ENCODE measurements at places on chromosomes 16 and 17.

- peak; percentile 80 for DNase-seq
Measured at GRCh38 chr16:11256661-11257130, 692 bp upstream of the SOCS1 start.

DNA sequence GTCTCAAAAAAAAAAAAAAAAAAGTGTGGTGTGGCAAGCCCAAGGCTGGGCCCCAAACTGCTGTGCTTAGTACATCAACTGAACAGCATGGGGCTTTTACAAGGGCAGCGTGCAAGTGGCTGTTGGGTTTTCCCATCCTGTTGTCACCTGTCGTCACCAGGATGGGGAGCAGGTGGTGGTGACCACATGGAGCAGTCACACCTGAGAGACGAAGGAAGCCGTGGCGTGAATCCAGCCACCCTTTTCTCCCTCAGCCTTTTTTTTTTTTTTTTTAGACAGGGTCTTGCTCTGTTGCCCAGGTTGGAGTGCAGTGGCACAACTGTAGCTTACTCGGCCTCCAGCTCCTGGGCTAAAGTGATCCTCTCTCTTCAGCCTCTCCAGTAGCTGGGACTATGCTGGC lies 4.1 kb upstream of the MRPL58 start:
- DNase-seq = no peak

- DNase-seq = no peak
Measured at GRCh38 chr16:20829536-20829935, 23.2 kb downstream of the REXO5 start.

- DNase-seq = no peak
Measured at GRCh38 chr17:17893801-17894644, 57.2 kb upstream of the SREBF1 start.

DNA sequence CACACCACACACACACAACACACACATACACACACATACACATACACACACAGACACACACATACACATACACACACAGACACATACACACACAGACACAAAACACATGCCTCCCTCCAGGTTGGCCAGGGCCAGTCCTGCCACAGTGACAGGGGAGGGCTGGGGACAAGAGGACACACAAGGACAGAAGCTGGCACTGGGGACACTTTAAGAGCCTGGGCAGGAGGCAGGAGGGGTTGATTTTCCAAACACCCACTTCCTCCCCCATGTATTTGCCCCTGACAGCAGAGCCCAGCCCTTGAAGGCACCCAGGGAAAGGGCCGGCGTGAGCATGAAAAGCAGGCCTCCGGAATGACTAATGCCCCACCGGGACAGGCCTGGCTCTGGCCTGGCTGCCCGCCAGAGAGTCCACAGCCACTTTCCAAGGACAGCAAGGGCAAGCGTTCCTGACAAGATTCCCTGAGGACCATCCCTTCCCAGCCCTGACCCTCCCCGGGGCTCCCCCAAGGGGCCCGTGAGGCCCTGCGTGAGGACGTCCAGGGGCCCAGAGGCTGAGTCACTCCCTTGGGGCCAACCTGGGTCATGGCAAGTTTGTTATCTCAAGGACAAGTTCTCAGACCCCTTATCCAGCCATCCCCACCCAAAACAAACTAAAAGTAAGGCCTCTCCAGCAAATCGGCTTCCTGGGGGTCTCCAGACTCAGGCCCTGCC lies 235.6 kb downstream of the ZNF423 start:
- no peak for DNase-seq

DNA sequence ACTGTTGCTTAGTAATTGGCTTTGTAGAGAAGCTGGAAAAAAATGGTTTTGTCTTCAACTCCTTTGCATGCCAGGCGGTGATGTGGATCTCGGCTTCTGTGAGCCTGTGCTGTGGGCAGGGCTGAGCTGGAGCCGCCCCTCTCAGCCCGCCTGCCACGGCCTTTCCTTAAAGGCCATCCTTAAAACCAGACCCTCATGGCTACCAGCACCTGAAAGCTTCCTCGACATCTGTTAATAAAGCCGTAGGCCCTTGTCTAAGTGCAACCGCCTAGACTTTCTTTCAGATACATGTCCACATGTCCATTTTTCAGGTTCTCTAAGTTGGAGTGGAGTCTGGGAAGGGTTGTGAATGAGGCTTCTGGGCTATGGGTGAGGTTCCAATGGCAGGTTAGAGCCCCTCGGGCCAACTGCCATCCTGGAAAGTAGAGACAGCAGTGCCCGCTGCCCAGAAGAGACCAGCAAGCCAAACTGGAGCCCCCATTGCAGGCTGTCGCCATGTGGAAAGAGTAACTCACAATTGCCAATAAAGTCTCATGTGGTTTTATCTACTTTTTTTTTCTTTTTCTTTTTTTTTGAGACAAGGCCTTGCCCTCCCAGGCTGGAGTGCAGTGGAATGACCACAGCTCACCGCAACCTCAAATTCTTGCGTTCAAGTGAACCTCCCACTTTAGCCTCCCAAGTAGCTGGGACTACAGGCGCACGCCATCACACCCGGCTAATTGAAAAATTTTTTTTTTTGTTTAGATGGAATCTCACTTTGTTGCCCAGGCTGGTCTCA lies 6.2 kb upstream of the TMEM235 start:
- no peak for DNase-seq

GRCh38 chr17:385836-386140 lies 33.2 kb upstream of the RPH3AL start:
- DNase-seq = no peak

DNA sequence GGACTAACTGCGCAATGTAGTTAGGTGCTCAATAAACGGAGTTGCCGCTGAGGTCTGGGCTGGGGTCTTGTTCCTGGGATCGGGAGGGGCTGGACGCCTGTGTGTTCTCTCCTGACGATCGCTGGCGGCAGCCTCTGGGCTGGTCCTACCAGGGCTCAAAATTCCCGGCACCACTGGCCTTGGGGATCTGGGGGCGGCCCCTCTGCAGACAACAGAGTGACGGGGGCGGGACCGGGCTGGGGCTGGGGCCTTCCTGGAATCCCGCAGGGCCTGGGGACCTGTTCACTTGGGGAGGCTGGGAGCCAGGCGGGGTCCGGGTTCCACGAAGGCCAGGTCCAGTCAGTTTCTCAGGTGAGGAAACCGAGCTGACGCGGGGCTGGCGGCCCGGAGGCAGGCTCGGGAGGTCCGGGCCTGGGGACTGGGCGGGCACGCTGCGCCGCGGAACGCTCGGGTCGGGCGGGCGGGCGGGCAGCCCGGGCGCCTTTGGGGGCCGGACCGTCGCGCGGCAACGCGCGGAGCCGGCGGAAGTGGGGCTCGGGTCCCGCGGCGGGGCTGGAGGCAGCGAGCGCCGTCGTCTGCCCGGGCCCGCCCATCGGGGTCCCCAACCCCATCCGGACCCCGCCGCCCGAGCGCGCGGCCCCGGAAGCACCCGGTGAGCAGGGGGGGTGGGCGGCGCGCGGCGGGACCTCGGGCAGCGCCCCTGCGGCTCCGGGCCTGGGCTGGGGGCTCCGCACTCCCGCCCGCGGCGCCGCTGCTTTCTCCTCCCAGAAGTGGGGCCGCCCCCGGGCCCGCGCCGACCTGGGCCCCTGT lies at the start of gene PIGQ:
PIGQ (plus strand) TSS at position 524 of the 810 bp plus-strand sequence. CDS start 4,107 bp downstream, outside the sequence.
- DNase-seq = peak; percentile 80

- DNase-seq = no peak
Measured at GRCh38 chr16:31456988-31457360, 2.3 kb upstream of the ARMC5 start.

DNA sequence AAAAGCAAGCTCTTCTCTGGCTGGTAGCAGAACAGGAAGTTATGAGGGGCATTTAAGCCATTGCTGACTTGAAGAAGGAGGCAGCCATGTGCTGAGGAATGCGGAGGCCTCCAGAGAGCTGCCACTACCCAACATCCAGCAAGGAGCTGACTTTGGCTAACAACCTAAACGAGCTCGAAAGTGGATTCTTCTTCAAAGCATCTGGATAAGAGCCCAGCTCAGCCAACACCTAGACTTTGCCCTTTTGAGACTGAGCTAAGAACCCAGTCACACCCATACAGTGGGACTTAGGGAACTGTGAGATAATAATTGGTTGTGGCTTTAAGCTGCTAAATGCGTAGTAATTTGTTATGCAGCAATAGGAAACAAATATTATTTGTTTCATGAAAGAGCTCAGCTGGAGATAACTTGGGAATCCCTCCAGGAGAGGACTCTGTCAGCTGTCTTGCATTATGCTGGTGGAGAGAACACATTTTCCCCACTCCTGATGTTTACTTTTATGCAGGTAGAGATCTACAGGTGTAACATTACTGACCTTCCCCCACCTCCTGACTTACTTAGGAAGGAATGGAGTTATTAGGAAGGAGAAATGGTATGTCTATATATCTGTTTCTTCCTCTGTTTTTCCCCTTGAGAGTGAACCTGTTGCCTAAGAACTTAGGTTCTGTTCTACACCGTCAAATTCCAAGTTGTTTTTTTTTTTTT lies 52.7 kb upstream of the ZNF629 start:
- DNase-seq = no peak

DNA sequence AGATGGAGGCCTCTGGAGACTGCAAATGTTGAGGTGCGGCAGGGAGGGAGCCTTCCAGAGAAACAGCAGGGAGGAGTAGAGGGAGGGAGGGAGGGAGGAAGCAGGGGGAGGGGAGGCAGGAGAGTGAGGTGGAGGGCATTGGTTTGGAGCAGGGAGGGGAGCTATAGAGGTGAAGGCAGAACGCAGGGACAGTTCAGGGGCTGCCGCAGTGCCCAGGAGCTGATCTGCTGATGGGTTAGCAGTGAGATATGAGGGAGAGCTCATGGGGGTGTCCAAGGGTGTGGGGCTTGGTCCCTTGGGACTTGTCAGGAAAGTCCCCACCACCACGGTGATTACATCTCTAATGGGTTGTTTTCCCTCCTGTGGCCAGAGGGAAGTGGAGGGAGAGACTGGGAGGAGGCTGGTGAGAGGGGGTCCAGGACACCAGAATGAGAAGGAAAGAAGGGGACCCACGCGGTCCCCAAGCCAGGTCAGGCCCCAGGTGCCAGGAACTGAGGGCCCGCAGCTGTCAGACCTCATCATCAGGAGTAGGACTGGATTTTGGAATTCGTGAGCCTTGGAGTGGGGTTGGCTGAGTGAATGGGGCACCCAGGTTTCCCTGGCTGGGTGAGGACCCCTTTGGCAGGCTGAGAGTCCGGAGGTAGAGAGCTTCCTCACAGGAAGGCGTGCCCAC lies 11.2 kb downstream of the CA4 start:
- DNase-seq = no peak

DNA sequence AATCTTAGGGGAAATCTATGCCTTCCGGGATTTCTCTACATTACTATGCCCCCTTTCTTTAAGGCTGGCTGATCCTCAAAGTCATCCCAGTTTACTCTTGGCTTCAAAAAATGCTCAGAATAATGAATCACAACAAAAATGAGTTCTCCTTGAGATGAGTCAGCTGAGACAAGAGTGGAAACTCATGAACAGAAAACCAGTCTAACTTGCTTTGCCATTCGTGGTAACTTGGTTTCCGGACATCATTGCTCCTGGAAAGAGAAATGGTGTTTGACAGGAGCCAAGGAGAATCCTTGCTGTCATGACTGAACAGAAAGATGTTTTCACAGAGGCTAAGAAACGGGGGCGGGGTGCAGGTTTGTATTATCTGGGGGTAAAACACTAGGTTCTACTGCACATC lies 435.6 kb upstream of the DYNLRB2 start:
- no peak for DNase-seq

- no peak for DNase-seq
Measured at GRCh38 chr17:9958586-9959281, 53.7 kb upstream of the RCVRN start.

GRCh38 chr16:53022374-53022773 lies 30.3 kb downstream of the CHD9NB start:
- DNase-seq = peak; percentile 12

GRCh38 chr16:13873835-13874438 lies 46.0 kb upstream of the ERCC4 start:
- DNase-seq = no peak

DNA sequence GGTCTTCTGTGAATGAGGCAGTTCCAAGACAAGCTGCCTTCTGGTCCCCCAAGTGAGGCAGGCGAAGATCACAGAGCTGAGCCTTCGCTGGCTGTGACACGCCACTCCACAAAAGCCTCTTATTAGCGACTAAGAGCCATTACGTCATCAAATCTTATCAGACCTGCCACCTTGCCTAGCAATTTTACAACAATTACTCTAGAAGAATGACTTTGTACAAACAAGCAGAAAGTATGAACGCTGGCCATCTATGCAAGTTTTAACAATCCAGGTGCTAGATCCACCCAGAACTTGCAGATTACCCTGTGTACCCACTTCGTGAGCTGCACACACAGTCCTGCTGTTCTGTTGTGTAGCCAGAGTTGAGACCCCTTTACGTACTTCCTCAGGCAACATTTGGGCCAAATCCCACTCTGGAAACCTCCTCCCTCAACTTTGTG lies 3.8 kb upstream of the ICAM2 start:
- no peak for DNase-seq

DNA sequence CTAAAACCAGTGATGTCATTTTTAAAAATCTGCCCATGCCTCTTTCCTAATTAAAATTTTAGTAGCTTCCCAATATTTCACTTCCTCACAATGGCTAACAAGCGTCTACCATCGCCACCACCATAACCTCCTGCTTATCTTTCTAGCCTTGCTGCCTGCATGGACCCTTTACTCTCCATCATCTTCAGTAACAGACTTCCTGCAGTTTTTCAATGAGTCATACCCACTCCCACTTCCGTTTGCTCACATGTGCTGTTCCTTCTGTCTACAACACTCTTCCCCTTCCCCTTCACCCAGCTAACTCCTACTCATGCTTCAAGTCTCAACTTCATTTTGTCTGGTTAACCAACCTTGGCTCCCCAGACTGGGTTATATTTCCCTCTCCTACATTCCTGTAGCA lies 12.8 kb upstream of the SKAP1 start:
- no peak for DNase-seq

GRCh38 chr17:19979917-19980770 lies 2.5 kb upstream of the AKAP10 start:
- DNase-seq = no peak

- peak; percentile 42 for DNase-seq
Measured at GRCh38 chr17:49365667-49366066, 3.6 kb upstream of the ZNF652 start.

DNA sequence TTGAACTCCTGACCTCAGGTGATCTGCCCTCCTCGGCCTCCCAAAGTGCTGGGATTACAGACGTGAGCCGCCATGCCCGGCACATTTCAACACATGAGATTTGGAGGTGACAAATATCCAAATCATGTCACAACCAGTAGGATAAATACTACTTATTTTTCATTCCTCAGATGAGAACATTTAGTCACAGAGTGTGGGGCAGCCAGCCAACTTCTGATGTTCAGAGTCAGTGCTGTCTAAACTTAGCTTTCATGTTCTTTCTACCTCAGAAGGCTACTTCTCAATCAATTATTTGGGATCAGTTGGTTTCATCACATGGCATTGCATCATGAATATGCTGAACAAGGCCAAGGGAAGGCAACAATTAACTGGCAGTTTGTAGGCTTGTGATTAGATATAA lies 134.5 kb downstream of the CDH13 start:
- DNase-seq = no peak

GRCh38 chr17:37117373-37118142 lies 168.8 kb downstream of the AATF start:
- DNase-seq = no peak

DNA sequence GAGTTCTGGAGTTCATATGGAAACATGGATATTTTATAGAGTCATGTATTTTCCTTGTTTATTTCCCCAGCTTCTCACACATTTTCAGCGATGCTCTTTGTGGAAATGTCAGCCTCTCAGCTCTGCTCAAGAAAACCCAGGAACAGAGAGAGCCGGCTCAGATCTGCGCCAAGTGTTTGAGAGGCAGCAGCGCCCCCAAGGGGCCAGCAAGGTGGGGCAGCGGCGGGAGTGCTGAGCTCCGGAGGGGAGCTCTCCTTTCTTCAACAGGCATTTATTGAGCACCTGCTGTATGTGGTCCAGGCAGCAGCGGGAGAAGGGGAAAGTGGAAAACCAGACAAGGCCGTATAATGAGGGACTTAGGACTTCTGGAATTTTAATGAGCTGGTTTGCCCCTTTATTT lies 421.1 kb upstream of the C16orf82 start:
- DNase-seq = peak; percentile 68
